ENCODE measurements at places on chromosomes 3 and 15.
A peak's percentile ranks its signal among the peaks of the same experiment; 100 is the strongest.

DNA sequence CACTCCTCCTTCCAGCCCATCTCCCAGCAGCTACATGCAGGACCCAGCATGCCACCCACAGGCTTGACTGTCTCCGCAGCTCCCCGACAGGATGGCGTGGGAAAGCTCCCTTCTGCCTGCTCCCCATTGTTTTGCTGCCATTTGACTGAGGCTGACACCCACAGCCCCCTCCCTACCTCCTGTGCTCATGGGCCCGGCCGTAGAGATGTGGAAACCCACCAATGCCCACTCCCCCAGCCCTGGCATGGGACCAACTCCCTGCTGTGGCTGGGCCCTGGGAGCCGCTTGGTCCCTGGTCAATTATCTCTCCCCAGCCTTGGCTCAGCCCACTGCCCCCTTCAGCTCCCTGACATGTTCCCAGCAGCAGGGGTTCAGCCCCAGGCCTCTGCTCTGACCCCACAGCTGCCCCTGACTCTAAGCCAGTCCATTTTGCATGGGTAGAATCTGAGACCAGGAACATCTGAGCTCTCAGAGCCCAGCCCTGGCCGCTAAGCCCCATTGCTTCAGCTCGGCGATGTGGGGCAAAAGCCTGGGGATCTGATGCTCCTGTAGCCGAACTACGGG lies 8.2 kb downstream of the C3orf22 start:
- no peak for DNase-seq

DNA sequence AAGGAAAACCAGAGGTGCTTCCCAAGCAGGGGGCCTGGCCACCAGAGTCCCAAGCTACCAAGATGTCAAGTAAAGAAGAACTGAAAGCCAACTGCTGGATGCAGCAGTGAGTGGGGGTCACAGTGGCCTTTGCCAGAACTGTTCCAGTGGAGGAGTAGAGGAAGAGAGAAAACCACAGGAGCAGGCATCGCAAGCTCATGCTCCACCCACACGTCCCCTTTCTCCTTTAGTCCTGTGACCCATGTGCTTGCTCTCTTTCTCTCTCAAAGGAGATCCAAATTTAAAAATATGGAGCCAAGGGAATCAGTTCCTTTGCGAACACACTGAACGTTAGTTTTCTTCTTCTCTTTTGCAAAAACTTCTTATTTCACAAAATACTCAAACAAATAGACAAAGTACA lies 12.4 kb upstream of the ABHD2 start:
- DNase-seq: no peak

GRCh38 chr15:78979456-78980320 lies 34.8 kb upstream of the CTSH start:
- DNase-seq: peak; percentile 33

- no peak for DNase-seq
These were observed 12.5 kb upstream of the FBLN2 start for GRCh38 chr3:13536432-13536831.

DNA sequence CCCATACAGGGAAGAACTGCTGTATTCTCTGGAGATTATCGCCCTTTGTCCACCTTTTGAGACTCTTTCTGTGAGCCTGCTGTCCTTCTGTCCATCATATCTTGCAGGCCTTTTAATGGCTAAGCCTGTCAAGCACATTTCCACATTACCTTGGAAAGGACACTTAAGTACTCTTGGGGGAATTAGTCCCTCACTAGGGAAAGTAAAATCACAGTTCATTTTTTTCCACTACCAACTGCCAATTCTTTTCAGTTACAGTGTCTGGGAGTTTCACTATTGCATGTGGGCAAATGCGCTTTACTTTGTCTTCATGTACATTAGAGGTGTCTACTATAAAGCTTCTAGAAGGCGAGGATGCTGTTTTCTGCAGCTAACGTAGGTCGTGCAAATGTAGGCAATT lies 242.1 kb downstream of the NSUN3 start:
- no peak for DNase-seq

DNA sequence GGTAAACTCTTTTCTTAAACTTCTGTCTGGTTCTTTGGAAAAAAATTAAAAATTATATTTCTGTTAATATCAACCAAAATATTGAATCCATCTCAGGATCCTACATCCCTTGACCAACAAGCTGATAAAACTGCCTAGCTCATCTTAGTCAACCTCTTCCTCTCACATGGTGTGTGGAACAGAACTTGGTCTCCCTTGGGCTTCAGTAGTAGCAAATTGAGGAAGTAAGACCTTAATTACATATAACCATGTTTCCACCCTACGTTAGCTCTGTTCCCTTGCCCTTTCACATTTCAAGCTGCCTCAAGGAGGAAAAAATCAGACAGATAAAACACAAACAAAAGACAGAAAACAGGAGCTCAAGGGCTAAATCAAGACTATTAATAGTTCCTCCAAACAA lies 116.4 kb downstream of the GREM1 start:
- no peak for DNase-seq

- no peak for DNase-seq
These were observed 20.1 kb downstream of the SPTBN5 start for GRCh38 chr15:41873711-41874110.

DNA sequence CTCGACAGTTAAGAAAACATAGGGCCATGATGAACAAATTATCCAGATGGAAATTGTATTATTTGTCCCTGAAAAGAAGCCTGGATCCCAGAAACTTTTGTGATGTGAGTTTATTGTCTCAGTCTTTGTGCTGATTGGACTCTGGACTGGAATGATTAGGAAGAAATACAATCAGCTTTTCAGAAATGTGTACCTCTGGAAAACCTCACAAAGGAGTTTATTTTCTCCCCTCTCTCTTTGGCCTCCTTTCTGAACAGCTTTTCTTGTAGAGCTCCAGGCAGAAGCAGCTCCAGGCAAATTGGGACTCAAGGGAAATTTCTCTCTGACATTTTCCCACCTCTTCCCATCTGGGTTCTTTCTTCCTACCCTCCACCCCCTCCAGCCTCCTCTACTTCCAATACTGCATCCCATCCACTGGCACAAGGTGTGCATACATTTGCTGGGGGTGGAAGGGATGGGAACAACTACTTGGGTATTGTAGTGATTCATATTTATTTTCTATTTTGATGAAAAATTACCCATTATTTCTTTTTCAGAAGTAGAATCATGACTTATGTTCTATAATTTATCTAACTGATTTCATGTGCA lies 119.7 kb downstream of the CD47 start:
- DNase-seq: no peak

DNA sequence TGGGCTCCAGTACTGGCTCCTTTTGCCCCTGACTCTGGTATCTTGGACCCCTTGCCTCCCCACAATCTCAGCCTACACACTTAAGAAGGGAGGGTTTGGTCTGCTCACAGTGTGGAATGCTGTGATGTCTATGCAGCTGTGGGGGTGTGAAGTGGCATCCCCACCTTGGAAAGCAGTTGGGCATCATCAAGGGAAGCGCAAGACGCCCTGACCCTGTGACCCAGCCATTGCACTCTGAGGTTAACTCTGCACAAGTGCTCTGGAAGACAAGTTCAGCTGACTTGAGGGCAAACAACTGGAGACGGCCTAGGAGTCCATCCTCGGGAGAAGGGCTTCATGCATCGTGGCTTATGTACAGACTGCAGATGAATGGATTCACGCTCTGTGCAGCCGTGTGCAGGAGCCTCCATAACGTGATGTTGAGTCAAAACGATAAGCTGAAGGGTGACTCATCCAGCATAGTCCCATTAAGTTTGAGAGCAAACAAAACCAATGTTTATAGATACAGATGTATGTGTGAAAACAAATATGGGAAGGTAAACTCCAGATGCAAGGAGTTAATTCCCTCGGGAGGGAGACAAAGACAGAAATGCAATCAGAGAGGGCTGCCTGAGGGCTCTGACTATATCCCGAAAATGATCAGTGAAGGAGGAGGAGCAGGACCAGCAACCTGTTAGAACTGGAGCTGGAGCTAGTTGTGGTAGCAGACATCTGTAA lies 86.8 kb downstream of the LSM3 start:
- DNase-seq: no peak

- no peak for DNase-seq
These were observed 133.6 kb downstream of the MEIS2 start for GRCh38 chr15:36966708-36967107.

- DNase-seq: no peak
These were observed 545.5 kb downstream of the NTRK3 start for GRCh38 chr15:87711026-87711425.

DNA sequence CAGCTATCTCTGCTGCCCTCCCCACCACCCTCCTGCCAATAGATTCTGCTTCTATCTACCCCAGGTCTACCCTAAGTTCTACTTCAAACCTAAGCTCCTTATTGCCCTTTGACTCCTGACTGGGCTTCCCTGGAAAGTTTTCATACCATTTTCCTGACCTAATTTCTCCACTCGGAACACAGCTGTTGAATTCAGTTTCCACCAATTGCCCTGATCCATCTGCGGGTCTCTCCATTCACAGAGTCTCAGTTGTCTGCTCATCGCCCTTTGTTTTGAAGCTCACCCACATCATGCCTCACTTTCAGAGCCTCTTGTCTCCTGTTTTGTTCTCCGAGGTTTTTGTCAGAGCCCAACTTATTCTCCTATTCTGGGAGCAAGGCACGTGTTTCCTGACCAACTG lies 56.8 kb upstream of the ABI3BP start:
- DNase-seq: no peak

DNA sequence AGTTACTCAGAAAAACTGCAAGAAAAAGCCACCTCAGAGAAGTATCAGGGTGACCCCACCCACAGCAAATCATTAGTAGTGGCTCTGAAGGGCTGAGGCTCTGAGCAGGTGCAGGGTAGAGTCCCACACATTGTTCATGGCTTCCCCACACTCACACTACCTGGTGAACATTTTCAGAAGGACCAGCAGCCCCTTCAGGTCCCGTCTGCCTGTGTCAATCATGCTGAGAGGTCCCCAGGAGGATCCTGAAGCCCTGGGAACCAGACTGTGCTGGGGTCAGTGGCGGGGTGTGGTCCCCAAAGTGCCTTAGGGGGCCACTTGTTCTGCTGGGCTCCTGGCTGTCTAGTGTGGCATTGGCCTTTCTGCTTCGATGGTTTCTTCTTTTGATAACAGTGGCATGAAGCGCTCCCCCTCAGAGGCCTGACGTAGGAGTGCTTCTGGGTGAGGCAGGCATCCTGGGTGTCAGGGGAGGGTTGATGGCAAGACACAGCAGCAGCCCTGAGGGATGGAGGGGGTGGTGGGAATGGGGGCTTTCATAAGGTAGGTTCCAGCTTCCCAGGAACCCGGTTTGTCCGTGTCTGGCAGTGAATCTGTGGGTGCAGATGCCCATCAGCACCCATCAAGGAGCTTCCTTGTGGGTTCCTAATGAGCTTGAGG lies 19.0 kb upstream of the FANCD2 start:
- DNase-seq: no peak

DNA sequence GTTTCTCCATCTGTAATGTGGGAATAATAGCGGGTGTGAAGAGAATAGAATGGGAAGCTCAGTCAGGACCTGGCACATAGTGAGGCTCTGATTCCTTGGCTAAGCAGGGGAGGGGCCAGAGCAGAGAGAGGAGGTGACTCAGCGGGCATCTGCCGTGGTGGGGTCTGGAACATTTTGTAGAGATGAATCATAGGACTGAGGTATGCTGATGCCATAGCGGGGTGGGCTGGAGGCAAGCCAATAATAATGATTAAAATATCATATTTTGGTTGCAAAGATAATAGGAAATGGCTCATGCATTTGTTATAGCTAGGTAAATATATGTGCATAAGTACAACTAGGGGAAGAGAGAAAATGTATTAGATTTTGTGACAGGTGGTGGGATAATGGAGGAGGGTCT lies 11.2 kb downstream of the TGM4 start:
- DNase-seq: no peak

DNA sequence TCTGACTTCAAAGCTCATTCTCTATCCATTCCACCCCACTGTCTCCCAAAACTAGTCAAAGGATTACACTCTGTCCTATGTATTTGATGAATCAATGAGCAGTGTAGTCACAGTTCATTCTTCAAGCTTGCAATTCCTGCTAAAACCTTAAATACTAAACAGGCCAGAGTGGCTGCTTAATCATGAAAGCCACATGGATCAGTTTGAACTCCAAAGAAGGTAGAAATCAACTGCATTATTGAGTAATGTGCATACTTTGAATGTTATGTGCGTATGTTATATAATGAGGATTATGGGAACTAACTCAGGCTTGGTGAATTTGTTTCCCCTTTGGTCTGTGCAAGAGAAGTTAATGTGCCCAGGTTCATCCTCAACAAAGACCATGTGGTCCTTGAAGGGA lies 45.4 kb downstream of the PRICKLE2 start:
- DNase-seq: no peak

DNA sequence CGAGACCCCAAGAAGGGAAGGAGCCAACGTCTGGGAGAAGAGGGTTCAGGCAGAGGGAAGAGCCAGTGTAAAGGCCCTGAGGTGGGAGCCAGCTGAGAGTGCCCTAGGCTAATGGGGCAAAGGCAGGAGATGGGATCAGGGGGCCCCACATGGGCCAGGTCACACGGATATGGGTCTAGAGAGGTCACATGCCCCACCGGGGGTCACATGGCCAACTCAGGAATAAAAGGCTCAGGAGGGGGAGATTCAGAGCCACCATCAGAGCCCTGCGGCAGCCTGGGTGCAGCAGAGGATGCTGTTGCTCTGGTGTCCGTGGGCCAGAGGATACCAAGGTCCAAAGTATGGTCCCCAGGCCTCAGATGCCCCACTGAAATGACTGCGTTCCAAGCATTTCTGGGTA lies 55.3 kb upstream of the SLC6A6 start:
- DNase-seq: no peak

DNA sequence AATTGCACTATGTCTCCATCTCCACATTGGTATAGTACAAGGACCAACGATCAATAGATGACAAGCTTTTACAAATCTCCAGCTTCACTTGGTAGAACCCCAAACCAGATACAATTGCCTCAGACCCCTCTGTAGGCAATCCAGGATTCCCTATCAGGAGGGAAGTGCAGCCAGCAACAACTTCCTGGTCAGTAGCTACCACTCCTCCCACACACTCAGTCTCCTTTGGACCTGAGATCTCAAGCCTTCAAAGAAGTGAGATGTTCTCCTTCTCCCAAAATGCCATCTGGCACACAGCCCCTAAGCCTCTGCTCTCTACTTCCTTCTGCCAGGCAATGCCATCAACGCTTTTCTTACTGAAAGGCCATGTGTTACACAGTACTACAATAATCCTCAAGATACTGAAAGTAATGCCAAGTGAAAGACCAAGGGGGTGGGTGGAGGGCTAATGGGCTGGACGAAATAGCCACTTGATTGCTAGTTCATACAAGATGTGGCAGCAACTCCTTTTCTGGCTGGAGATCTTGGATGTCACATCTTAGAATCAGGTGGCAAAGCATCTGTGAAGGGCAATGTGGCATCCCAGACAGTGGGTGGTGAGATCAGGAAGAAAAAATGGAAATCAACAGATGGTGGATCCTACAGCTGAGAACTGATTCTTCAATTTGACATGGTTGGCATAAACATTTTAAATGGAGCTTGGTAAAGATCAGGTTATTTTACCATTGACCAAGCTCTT lies 75.3 kb upstream of the ACP3 start:
- no peak for DNase-seq

DNA sequence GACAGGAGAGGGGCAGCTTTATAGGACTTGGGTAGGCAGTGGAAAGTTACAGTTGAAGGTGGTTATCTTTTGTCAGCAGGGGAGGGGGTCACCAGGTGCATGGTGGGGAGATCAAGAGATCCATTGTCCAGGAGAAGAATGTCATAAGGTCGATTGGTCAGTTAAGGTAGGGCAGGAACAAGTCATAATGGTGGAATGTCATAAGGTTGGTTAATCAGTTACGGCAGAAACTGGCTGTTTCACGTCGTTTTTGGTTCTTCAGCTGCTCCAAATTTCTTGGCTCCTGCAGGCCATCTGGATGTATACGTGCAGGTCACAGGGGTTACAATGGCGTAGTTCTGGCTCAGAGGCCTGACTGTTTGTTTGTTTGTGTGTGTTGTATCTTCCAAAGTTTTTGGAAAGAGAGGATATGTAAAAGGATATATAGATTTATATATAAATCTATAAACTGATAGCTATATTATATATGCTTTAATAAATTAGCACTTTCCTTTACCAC lies 565.1 kb downstream of the ZNF385D start:
- DNase-seq: no peak
